ENCODE measurements at places on chromosomes 5 and 9. TPM values are rescaled to one million over a fixed set of nuclear protein-coding genes. Genes with fewer than 3 reads are reported as not detected.

- no peaks in the 10 kb centered on the region for H3K4me1 ChIP-seq
- H3K4me3 ChIP-seq, result no peak overlapping the region
- no peaks in the 10 kb centered on the region for H3K36me3 ChIP-seq
- no peaks in the 10 kb centered on the region for H3K27me3 ChIP-seq
- no peak for DNase-seq
- no peak overlapping the region for H3K27ac ChIP-seq
Measured at GRCh38 chr5:158369241-158369640, 510.3 kb upstream of the CLINT1 start.

- H3K36me3 ChIP-seq, result peaks cover 34% of the 10 kb centered on the region
- 0 out of 2 replicates have a peak, but pooled peaks cover 8% of the 10 kb centered on the region for H3K4me1 ChIP-seq
- no peak for DNase-seq
- H3K4me3 ChIP-seq, result no peak overlapping the region
- no peaks in the 10 kb centered on the region for H3K27me3 ChIP-seq
Measured at GRCh38 chr9:93493949-93494348, 40.6 kb upstream of the FAM120AOS start.

DNA sequence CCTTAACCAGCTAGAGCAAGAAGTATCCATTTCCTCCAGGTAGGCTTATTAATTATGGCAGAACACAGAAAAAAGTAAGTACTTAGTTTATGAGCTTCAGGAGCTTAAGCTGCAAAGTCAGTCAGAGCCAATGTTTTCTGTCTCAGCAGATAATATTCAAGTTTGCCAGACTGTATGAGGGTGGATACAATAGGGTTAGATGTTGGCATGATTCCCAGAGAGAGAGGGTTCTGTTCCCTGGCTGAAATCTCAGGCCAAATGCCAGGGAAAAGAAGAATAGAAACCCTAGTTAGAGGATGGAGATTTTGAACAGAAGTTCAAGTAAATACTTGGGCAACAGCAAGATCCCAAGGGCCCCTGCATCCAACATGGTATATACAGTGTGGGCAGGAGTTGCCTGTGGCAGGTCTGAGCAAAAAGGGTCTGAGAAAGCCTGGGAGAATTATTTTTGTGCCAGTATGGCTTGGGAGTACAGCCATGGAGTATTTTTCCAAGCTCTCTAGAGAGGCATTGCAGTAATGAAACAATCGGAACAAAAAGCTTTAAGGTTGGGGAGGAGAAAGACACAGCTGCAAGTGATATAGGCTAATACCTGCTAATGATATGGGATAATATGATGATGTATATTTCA, 31.0 kb upstream of the ISOC1 start:
- no peak overlapping the region for H3K4me3 ChIP-seq
- no peak overlapping the region for H3K27ac ChIP-seq
- no peak for DNase-seq
- H3K27me3 ChIP-seq, result no peaks in the 10 kb centered on the region

- H3K4me1 ChIP-seq, result peaks cover 28% of the 10 kb centered on the region
- no peak overlapping the region for H3K4me3 ChIP-seq
- DNase-seq, result no peak
- no peak overlapping the region for H3K27ac ChIP-seq
- no peaks in the 10 kb centered on the region for H3K36me3 ChIP-seq
- no peaks in the 10 kb centered on the region for H3K27me3 ChIP-seq
Measured at GRCh38 chr5:67211926-67212325, 15.3 kb upstream of the CD180 start.

GPR151 gene
- total RNA-seq, result not detected

DNA sequence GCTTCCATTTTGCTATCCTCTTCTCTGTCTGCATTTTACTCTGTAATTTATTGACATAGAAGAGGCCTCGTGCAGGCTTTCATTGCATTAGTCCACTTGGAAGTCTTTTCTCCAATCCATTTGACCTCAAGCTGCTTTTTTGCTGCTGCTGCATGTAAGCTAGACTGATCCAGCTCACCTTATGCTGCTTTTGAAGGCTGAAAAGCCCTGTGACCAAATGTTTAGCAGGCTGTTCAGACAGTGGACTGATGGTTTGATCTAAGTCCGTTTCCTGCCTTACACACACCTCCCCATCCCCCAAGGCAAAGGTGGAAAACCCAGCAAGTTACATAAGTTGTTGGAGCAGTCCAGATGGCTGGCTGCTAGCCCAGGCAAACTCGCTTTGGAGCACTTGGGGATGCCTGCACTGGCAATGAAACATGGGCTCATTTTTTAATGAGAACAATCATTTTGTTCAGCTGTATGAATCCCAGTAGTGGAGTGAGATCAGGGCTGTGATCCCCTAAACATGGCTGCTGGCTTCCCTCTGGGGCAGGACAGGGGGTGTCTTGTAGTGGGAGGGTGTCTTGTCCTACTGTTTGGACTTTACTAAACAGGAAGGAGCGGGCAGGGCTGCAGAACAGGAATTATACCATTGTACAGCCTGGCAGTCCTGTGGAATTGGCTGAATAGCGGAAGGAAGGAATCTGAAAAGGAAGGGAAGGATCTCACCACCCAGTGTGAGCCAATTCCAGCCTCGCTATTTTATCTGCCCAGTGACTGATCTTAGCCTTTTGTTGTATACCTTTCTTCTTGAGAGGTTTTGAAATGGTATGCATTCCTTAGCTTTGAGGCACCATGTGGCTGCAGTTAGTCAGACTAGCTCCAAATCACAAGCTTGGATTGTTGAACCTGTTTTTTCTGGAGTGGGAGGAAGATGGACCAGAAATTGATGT, 212.0 kb downstream of the ARHGAP26 start:
- peak overlapping the region; percentile 39 for H3K4me3 ChIP-seq
- H3K27ac ChIP-seq, result peak overlapping the region; percentile 90
- H3K36me3 ChIP-seq, result no peaks in the 10 kb centered on the region
- peak; percentile 92 for DNase-seq
- peaks cover 39% of the 10 kb centered on the region for H3K4me1 ChIP-seq
- H3K27me3 ChIP-seq, result no peaks in the 10 kb centered on the region

DNA sequence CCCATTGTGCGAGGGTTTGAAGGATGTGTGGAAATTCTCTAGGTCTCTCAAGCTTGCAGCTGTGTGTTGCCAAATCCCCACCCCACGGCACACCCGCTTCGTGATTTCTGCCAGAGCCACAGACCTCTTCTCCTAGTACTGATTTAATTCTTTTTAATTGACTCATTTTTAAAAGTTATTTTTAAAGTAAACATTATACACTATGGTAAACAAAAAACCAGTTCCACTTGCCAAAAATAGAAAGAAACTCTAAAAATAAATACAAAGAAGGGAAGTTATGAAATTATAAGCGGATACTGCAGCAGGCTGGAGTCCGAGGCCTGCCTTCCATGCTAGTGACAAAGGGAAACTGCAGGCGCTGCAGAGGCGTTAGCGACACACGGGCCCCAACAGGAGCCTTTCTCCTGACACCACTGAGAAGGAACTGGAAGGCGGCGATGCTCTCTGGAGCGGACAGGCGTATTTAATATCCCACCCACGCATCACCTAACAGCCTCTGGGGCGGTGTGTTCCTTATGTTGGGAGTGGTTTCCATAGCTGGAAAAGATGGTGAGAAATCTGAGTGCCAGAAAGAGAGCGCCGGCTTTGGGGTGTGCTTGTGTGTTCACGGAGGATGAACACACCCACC, 122.5 kb downstream of the COL23A1 start:
- H3K27ac ChIP-seq, result no peak overlapping the region
- no peak for DNase-seq
- H3K27me3 ChIP-seq, result peaks cover 43% of the 10 kb centered on the region
- no peak overlapping the region for H3K4me3 ChIP-seq

DNA sequence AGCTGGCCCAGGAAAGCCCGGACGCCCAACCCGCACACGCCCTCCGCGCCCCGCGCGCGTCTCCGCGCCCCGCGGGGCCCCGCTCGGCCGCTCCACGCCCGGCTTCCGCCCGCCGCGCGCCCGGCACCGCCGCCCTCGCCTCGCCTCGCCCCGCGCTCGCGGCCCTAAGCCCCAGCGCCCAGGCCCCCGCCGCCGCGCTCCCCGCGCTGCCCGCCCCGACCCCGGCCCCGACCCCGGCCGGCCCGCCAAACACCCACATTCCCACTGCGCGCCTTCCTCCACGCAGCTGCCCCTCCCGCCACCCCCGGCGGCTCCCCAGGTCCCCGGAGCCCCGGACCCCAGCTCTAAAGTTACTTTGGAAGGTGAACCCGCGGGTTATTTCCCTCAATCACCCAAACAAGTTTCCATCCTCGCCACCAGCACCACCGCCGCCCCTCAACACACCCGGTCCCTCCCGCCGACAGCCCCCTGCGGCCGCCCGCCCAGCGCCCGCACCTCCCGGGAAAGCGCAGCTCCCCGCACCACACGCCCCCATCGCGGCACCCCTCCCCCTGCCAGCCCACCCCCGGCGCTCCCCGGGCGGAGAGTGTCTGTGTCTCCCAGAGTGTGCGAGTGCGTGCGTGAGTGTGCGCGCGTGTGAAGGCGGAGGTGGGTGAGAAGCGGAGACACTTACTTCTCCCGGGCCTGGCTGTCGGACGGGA, 439 bp downstream of the SSBP2 start:
- H3K4me1 ChIP-seq, result no peaks in the 10 kb centered on the region
- no peaks in the 10 kb centered on the region for H3K27me3 ChIP-seq
- H3K27ac ChIP-seq, result no peak overlapping the region
- H3K36me3 ChIP-seq, result no peaks in the 10 kb centered on the region

CARTPT gene
- total RNA-seq, result not detected

GRCh38 chr5:132656774-132657355, 1.1 kb upstream of the IL13 start:
- H3K4me3 ChIP-seq, result no peak overlapping the region
- no peaks in the 10 kb centered on the region for H3K36me3 ChIP-seq
- H3K4me1 ChIP-seq, result peaks cover 35% of the 10 kb centered on the region
- peaks cover 5% of the 10 kb centered on the region for H3K27me3 ChIP-seq
- H3K27ac ChIP-seq, result no peak overlapping the region

GRCh38 chr5:9376363-9377117, 169.3 kb downstream of the SEMA5A start:
- no peaks in the 10 kb centered on the region for H3K36me3 ChIP-seq
- no peaks in the 10 kb centered on the region for H3K27me3 ChIP-seq
- H3K4me1 ChIP-seq, result no peaks in the 10 kb centered on the region
- no peak overlapping the region for H3K4me3 ChIP-seq
- H3K27ac ChIP-seq, result no peak overlapping the region

DNA sequence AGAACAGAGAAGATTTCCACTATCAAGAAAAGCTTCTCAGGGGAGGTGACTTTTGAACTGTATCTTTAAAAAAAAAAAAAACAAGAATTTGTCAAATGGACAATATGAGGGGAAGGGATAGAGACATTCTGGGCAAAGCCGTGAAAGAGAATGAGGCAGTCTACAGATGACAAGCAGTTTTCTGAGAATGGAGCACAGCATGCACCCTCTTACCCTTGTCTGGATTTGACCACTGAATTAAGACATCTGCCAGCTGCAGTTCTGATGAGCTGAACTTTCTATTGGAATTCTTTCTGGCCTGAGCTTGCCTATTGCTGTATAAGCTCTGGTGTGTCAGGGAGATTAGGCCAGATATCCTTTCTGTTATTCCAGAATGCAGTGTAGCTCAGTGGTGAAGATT, 10.3 kb upstream of the RANBP3L start:
- H3K4me3 ChIP-seq, result no peak overlapping the region
- H3K36me3 ChIP-seq, result no peaks in the 10 kb centered on the region
- DNase-seq, result no peak
- H3K27me3 ChIP-seq, result no peaks in the 10 kb centered on the region
- no peaks in the 10 kb centered on the region for H3K4me1 ChIP-seq

IL33 gene
- total RNA-seq, result not detected

DNA sequence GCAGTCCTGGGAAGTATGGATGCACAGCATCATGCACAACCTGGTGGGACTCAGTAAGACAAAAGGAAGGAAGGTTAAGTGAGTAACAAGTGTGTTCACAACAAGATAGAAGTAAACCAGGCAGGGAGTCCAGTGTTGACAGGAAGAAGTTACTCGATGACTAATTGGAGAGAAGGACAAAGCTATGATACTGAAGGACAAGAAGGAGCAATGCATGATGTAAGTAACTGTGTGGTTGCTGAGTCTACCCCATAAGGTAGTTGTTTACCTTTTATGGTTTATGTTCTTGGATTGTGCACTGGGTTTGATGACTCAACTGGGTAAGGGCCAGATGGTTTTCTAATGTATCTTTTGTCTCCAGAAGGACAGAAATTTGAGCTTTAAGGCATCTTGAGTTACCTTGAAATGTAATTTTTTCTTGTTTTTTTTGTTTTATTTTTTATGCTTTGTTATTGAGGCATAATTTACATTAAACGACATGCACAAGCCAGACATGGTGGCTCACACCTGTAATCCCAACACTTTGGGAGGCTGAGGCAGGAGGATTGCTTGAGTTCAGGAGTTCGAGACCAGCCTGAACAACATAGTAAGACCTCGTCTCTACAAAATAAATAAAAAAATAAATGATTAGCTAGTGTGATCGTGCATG, 89.2 kb upstream of the CAST start:
- no peaks in the 10 kb centered on the region for H3K27me3 ChIP-seq
- no peak overlapping the region for H3K4me3 ChIP-seq
- H3K36me3 ChIP-seq, result no peaks in the 10 kb centered on the region
- no peak overlapping the region for H3K27ac ChIP-seq

- DNase-seq, result no peak
- H3K36me3 ChIP-seq, result no peaks in the 10 kb centered on the region
- H3K27ac ChIP-seq, result no peak overlapping the region
- H3K4me3 ChIP-seq, result no peak overlapping the region
- no peaks in the 10 kb centered on the region for H3K27me3 ChIP-seq
Measured at GRCh38 chr9:87445646-87446045, 52.0 kb upstream of the DAPK1 start.

CDC25C gene
- total RNA-seq, result 27.6 TPM

DNA sequence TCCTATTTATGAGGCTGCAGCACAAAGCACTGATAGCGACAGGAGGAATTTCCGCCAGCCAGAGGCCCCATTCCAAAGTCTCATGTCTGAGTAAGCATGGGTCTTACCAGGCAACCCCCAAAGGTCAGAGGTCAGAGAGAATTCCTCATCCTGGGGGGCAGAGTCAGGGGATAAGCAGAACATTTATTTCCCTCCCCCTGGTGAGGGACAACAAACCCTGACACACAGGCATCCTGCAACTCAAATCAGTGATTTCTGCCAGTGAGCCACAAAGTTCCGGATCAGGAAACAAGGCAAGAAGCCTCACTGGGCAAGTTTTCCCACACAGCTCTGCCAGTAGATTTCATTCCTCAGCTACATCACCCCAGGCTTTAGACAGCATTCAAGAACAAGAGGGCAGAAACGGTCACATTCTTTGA, 37.0 kb downstream of the ADAMTS12 start:
- H3K27me3 ChIP-seq, result no peaks in the 10 kb centered on the region
- H3K4me1 ChIP-seq, result peaks cover 29% of the 10 kb centered on the region
- DNase-seq, result peak; percentile 55
- no peaks in the 10 kb centered on the region for H3K36me3 ChIP-seq

NIM1K gene
- total RNA-seq, result not detected

ADGRV1 gene
- 1.7 TPM for total RNA-seq

DNA sequence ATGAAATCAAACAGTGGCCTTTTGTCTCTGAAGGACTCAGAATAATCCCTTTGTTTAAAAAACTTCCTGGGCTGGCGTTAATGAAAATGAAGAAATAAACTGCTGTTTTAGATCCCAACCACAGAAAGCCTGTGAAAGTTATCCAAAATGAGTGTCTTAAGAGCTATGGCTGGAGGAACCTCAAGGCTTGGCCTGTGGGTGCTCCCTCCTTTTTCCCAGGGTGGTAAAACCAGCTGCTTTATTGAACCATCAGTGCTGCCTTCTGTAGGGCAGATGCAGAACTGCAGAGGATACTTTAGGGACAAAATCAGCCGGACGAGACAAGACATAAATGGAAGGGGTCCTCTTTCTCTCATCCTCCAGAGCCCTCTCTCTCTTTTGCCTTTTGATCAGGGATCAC, 100.9 kb downstream of the SMARCA2 start:
- no peak overlapping the region for H3K27ac ChIP-seq
- H3K27me3 ChIP-seq, result no peaks in the 10 kb centered on the region
- peaks cover 3% of the 10 kb centered on the region for H3K36me3 ChIP-seq
- DNase-seq, result peak; percentile 7

All from HepG2 (cell line).